ENCODE measurements at places on chromosomes 13 and 19.

DNA sequence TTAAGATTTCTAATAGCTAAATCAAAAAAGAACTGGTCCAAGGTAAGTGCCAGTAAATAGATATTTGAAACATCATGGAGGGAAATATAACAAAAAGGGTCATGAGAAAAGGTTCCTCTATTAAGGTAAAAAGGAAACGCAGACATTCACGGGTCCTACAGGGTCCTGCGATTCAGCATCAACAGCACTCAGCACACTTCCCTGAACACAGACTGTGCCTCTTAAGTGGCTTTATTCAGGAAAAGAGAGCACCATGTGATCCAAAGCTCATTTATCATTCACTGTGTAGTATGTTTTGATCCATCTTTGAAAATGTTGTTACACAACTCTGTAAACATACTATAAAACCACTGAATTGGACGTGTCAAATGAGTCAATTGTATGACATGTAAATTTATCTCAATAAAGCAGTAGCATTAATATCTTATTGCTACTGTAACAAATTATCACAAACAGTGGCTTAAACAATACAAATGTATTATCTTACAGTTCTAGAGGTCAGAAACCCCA lies 33.7 kb downstream of the CRYL1 start:
- no peak for DNase-seq

DNA sequence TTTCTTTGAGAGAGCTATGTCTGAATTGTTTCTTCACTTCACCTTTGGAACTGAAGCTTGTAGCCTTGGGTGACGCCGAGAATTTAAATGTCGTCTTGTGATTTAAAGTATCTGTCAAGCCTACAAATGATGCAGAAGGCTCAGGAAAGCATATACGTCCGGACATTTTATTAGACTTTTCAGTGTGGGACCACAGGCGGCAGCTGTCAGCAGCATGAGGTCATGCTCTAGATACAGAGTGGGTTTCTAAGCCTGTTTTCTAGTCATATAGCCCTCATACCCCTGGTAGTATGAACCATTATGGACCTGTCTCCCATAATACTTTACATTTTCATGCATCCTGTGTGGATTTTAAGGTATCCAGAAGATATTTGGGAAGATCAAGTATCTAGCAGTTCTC lies 212.3 kb downstream of the ATP8A2 start:
- no peak for DNase-seq

DNA sequence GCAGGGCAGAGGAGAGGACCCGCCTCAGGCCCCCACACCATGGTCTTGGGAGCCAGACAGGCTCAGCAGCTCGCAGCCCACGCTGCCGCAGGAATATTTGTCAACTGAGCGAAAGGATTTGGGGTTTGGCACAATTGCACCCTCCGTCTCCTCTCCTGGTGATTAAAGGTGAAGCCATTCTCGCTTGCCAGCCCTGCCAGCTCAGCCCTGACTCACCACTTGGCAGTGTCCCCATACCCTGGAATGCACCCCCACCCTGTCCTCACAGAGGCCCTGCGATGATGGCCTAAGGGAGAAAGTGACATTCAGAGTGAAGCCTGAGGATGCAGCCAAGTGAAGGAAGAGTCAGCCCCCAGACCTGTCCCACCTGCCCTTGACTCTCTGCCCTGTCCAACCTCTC lies 18.8 kb downstream of the CYTH2 start:
- no peak for DNase-seq

DNA sequence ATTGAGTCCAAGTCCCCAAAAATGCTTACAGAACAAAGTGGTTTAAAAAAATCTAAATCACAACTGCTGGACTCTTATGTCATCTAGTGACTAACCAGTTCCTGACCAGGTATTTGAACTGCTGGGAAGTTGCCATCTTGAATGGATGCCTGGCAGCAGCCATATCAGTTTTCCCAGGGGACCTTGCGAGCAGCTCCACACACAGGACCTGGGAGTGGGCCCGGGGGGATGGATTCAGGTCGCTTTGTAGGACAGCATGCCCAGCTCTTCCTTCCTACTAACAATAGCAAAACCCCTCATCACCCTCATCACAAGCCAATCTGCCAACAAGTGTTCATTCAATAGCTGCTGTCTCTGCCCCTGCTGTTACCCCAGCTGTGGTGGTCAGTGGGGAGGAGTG lies 65.3 kb downstream of the KCTD15 start:
- no peak for DNase-seq

- no peak for DNase-seq
These were observed 97.9 kb downstream of the DOCK9 start for GRCh38 chr13:98879957-98880356.

DNA sequence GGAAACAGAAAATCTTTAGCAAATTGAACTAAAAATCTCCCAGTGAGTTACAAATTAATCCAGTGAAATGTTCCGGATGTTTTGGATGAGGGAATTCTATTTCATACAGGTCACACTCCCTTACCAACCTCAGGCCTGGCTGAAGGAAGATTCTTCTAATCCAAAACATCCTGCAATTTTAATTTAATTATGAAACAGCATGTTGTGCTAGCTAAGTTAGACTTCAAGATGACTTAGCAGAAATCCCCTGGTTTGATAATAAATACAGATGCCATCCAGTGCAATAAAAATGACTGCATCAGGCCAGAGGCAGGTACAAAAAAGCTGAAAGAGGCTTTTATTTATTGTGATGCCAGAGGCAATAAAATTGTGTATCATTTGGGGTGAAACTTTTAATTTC lies 96.7 kb upstream of the CLDN10 start:
- no peak for DNase-seq

DNA sequence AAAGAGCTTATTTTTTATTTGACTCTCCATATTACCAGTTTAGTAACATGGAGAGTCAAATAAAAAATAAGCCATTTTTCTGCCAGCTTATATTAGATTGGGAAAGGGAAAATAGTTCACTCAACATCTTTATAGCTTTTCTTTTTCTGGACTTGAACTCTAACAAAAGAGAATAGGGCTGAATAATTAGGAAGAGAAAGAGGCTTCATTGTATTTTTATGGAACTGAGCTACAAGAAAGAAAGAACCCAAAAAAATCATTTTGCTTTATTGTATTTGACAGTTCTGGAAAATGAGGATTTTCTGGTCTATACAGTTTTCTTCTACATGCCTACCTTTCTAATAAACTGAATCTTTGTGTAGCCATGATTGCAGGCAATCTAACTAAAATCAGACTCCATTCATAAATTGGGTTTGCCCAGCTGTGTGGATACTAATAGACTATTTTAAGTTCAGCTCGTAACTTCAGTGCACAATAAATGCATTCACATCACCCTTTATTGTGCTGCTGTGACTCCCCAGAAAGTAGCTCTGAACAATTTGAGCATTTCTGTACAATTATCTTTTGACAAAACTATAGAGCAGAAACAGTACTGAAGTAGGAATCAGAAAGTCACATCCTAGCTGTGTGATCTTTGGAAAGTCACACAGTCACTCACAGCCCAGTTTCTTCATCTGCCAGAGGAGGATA lies 115.3 kb downstream of the STOML3 start:
- no peak for DNase-seq
